CD4-positive, alpha-beta T cell (primary cell): ENCODE measurements at places on chromosomes 5 and 9.
A peak's percentile ranks its signal among the peaks of the same experiment; 100 is the strongest.

- no peak for DNase-seq
- H3K36me3 ChIP-seq, result no peaks in the 10 kb centered on the region
- no peak overlapping the region for H3K4me3 ChIP-seq
These were observed 71.6 kb upstream of the FRRS1L start for GRCh38 chr9:109238655-109239054.

GRCh38 chr5:40775085-40775845 lies 19.5 kb upstream of the TTC33 start:
- H3K4me1 ChIP-seq, result no peaks in the 10 kb centered on the region
- H3K27me3 ChIP-seq, result no peaks in the 10 kb centered on the region
- H3K4me3 ChIP-seq, result no peak overlapping the region
- DNase-seq, result no peak

GRCh38 chr9:38039090-38039906 lies 29.7 kb downstream of the SHB start:
- H3K36me3 ChIP-seq, result no peaks in the 10 kb centered on the region
- H3K4me3 ChIP-seq, result no peak overlapping the region
- no peaks in the 10 kb centered on the region for H3K4me1 ChIP-seq
- no peak overlapping the region for H3K27ac ChIP-seq
- DNase-seq, result no peak
- no peaks in the 10 kb centered on the region for H3K27me3 ChIP-seq

DNA sequence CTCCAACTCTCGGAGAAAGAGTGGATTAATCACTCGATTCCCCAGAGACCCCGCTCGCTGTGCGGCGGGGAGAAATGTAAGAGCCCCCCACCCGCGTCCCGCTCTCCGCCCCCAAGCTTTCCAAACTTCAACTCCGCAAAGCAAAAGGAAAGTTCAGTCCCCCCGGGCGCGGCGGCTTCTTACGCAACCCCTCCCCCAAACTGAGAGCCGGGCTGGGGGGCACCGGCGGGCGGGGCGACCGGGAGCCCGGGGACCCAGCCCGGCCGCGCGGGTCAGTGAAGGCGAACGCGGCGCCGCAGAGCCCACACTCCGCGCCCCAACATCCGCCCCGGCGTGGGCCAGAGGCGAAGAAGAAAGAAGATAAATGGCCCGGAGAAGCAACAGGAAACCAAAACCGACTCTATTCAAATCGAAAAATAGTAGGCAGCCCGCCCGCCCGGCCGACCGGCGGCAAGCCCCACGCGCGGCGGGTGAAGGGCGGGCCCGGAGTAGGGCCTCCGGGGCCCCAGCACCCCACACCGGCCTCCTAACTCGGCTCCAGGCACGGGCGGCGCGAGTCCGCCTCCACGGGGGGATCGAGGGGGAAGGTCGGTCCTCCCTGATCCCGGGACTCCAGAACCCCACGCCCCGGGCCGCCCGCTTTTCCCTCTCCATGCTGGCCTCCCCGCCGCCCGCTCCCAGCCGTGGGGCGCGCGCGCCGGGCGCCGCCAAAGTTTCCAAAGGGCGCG lies 720 bp downstream of the NOTCH1 start:
- no peak overlapping the region for H3K27ac ChIP-seq
- no peak for DNase-seq
- no peaks in the 10 kb centered on the region for H3K27me3 ChIP-seq
- H3K36me3 ChIP-seq, result peaks cover 25% of the 10 kb centered on the region

DNA sequence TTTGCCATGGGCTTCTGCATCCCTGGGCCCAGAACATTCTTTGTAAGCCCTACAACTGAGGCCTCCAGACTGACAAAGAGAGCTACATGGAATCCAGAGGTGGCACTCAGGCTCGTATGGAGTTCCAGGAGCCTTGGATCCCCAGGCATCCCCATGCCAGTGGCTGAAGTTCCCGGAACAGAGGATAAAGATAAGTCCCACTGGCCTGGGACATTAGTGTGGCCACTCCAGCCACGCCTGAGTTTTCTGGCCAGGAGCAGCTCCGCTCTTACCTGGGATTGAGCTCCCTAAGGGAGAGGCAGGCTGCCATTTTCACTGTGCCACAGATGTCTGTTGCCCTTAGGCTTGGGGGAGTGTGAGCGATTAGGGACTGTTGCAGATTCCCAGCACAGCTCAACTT lies 656.3 kb upstream of the FAM174A start:
- DNase-seq, result no peak
- H3K27me3 ChIP-seq, result no peaks in the 10 kb centered on the region
- H3K4me1 ChIP-seq, result no peaks in the 10 kb centered on the region
- no peak overlapping the region for H3K4me3 ChIP-seq
- H3K36me3 ChIP-seq, result no peaks in the 10 kb centered on the region
- H3K27ac ChIP-seq, result no peak overlapping the region

GRCh38 chr9:27437652-27438373 lies 86.3 kb upstream of the IFNK start:
- no peak overlapping the region for H3K27ac ChIP-seq
- no peak for DNase-seq
- no peaks in the 10 kb centered on the region for H3K4me1 ChIP-seq
- H3K27me3 ChIP-seq, result no peaks in the 10 kb centered on the region

DNA sequence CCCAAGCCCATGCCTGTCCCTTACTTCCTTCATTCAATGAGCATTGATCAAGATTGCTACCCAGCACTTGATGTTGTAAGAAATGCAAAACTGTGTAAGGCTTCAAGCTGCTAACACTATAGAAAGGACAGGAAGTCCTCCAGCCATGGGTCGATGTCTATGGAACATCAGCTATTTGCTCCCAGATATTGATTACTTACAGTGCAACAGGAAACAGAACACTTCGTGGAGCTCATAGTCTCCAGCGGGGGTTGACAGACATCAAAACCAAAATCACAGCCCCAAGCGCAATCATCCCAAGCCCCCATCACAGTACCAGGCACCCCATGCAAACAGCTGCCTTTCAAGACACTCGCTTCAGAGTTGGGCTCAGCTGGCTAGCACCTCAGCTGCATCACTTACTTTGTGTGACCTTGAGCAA lies 26.8 kb upstream of the DUSP1 start:
- peaks cover 9% of the 10 kb centered on the region for H3K4me1 ChIP-seq
- H3K27ac ChIP-seq, result no peak overlapping the region
- no peak overlapping the region for H3K4me3 ChIP-seq
- DNase-seq, result no peak
- no peaks in the 10 kb centered on the region for H3K27me3 ChIP-seq
- H3K36me3 ChIP-seq, result no peaks in the 10 kb centered on the region

DNA sequence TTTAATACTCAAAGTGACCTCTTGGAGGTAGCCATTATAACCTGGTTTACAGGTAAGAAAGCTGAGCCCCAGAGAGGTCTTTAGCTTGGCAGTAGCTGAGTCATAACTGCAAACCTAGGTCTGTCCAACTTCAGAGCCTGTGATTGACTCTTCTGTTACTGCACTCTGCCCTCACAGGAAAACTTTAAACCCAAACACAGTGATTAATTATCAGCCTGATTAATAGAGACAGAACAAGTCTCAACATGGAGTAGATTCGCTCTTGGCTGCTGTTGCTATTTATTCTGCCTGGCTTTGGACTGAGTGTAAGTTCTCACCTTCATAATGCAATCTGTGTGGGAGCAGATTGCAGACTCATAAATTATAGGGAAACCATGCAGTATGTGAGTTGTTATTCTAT lies 27.4 kb upstream of the TXN start:
- H3K27me3 ChIP-seq, result peaks cover 3% of the 10 kb centered on the region
- H3K4me3 ChIP-seq, result no peak overlapping the region
- H3K27ac ChIP-seq, result no peak overlapping the region
- H3K4me1 ChIP-seq, result no peaks in the 10 kb centered on the region

DNA sequence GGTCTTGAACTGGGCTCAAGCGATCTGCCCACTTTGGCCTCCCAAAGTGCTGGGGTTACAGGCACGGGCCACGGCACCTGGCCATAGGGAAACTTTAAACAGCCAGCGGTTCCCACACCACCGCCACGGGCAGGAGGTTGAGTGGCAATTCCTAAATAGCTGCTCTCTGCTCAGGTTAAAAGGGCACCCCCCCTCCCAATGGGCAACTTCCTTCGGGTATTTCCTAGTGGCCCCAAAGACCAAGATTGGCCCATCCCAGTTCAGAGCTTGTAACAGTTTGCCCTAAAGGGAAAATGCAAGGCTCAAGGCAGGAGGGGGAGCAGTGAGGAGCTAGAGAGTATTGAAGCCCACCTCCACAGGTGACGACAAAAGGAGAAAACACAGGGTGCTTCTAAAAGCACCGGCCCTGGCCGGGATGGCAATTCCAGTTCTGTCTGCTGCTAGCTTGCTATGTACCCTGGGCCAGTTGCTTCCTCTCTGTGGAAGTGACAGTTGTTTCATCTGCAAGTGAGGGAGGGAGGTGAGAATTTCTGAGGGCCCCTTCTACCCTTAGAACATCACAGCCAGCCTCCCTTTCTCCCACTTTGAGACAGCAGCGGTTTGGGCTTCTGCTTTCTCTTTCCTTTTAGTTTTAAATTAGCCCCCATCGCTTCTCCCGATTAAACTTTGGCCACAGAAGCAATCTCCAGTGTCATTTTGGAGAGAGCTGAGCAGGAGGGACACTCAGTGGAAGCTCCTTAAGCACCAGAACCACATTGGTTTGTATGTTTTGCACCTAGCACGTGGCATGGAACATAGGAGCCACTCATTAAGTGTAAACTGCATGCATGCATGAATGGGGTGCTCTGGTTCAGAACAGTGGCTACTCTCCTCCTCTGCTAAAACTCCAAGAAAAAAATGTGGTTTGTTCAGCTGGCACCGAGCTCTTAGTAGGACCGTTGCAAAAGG lies 17.3 kb upstream of the TNIP1 start:
- no peak overlapping the region for H3K4me3 ChIP-seq
- peaks cover 31% of the 10 kb centered on the region for H3K36me3 ChIP-seq
- H3K27ac ChIP-seq, result peak overlapping the region; percentile 53
- DNase-seq, result peak; percentile 58

DNA sequence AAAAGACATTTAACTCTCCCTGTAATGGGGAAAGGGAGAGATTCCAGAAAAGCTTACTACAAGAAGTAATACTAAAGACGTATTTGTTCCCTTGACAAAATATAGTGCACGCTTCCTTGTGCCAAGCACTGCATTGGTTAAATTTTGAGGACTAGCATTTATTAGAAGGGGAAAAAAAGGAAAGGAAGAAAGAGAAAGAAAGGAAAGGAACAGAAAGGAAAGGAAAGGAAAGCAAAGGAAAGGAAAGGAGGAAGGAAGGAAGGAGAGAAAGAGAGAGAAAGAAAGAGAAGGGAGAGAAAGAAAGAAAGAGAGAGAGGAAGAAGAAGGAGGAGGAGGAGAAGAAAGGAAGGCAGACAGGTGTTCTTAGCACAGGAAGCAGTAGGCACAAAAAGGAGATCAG lies 110.1 kb upstream of the CDH6 start:
- H3K27me3 ChIP-seq, result no peaks in the 10 kb centered on the region
- no peak for DNase-seq
- no peak overlapping the region for H3K27ac ChIP-seq
- no peak overlapping the region for H3K4me3 ChIP-seq
- no peaks in the 10 kb centered on the region for H3K4me1 ChIP-seq

DNA sequence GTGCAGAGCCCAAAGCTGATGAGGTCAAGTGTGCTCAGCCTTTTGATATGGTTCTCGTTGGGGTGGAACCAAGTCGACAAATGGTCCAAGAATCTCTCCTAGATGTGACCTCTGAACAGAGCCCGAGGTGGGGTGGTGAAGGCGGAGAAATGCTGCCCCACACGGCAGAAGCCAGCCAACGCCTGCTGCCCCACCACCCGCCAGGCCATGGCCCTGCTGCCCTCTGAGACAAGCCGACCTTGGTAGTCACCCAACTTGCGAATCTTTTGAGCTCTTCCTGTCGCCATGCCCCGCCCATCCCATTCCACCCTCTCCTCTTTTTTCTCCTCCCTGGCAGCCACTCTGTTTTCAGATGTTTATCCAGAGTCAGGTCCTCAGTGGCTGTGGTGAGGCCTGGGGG lies 91.5 kb upstream of the EGFLAM start:
- H3K36me3 ChIP-seq, result no peaks in the 10 kb centered on the region
- H3K4me3 ChIP-seq, result no peak overlapping the region
- no peak overlapping the region for H3K27ac ChIP-seq
- DNase-seq, result no peak

- H3K4me3 ChIP-seq, result no peak overlapping the region
- no peak overlapping the region for H3K27ac ChIP-seq
- H3K36me3 ChIP-seq, result no peaks in the 10 kb centered on the region
These were observed 77.2 kb downstream of the ADAMTS16 start for GRCh38 chr5:5217371-5217770.

GRCh38 chr5:172356047-172356446 lies 72.5 kb upstream of the UBTD2 start:
- no peaks in the 10 kb centered on the region for H3K27me3 ChIP-seq
- no peak overlapping the region for H3K27ac ChIP-seq
- no peaks in the 10 kb centered on the region for H3K4me1 ChIP-seq

DNA sequence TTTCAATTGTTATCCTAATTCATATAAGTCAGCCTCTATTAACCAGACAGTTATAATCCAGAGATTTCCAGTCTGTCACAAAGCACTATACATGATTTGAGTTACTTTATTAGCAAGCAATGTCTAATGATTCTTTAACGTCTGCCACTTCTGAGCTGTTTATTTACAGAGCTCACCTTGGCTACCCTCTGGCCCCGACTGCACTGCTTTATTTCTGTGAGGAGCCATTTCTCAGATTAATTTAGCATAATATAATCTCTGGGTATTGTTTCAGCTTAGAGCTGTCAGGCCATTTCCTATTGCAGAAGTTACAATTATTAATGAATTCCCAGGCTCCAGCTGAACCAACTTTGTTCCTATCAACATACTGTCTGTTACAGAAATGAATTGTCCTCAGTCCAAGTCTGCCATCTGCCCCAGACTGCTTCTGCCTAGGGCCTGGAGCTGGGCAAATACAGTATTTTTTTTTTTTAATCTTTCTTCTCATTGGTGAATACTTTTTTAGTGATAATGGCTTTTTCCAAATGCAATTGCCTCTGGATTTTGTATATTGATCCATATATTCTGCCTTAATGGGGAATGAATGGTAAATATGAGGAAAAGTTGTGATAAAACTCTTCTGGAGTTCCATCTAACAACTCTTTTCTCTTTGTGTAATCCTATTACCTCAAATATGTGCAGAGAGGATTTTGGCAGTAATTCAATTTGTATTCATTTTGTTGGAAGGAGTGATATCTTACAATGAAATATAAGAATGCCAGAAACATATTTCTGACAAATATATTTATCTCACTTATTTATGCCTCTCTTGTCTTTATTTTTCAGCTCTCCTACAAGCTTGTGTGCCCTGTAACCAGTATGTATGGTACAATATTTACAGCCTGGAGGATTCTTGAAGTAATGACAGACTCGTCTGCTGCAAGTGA lies 104.7 kb downstream of the FOCAD start:
- H3K4me1 ChIP-seq, result no peaks in the 10 kb centered on the region
- no peak overlapping the region for H3K4me3 ChIP-seq
- no peaks in the 10 kb centered on the region for H3K27me3 ChIP-seq
- DNase-seq, result no peak

DNA sequence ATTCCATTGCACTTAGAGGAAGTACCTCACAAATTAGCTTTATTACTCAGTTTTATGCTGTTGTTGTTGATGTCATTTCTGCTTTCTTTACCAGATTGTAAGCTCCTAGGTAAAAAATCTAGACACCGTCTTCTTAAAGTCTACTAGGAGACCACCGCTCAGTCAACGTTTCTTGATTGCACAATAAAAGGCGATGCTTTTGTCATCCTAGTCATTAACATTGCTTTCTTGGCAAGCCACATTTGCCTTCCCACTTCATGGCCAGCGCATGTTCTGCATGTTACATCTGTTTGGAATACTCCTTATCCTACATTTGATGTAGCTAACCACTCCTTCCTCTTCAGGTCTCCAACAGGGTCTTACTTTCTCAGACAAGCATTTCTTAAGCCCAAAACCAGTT lies 464.0 kb upstream of the TUSC1 start:
- H3K36me3 ChIP-seq, result no peaks in the 10 kb centered on the region
- no peaks in the 10 kb centered on the region for H3K27me3 ChIP-seq
- DNase-seq, result no peak
- no peak overlapping the region for H3K4me3 ChIP-seq
- no peak overlapping the region for H3K27ac ChIP-seq

GRCh38 chr5:177232761-177233160 lies 70.8 kb downstream of the RAB24 start:
- no peaks in the 10 kb centered on the region for H3K27me3 ChIP-seq
- peaks cover 41% of the 10 kb centered on the region for H3K36me3 ChIP-seq
- H3K4me1 ChIP-seq, result no peaks in the 10 kb centered on the region
